SIG-M5 (cell line): ENCODE measurements at places on chromosomes 5 and 9.

- DNase-seq = no peak
Observed at GRCh38 chr5:74853256-74853655, 12.9 kb downstream of the FAM169A start.

GRCh38 chr5:103283120-103283519 lies 24.6 kb downstream of the MACIR start:
- DNase-seq = no peak

GRCh38 chr5:154647761-154648145 lies 107.4 kb upstream of the LARP1 start:
- no peak for DNase-seq

GRCh38 chr5:64836190-64836755 lies 67.5 kb downstream of the CWC27 start:
- no peak for DNase-seq

GRCh38 chr5:83917261-83917908 lies 196.7 kb upstream of the HAPLN1 start:
- DNase-seq = no peak

GRCh38 chr5:171395042-171395441 lies 7.4 kb downstream of the NPM1 start:
- no peak for DNase-seq

DNA sequence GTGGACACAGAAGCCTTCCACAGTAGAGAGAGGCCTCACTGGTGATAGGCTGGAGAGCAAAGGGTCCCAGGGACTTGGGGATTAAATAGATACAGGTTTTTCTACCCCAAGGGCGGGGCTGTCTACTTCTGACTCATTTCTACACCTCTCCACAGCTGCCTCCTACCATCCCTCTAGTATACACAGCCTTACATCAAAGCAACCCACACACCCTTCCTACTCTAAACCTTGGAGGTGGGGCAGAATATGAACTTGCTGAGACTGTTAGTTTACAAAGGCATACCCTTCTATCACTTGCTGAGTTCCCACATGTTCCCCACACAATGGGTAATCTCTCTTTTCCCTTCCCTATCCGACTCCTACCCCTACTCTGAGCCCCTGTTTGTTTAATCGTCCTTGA lies 19.9 kb upstream of the PCA3 start:
- DNase-seq = no peak

DNA sequence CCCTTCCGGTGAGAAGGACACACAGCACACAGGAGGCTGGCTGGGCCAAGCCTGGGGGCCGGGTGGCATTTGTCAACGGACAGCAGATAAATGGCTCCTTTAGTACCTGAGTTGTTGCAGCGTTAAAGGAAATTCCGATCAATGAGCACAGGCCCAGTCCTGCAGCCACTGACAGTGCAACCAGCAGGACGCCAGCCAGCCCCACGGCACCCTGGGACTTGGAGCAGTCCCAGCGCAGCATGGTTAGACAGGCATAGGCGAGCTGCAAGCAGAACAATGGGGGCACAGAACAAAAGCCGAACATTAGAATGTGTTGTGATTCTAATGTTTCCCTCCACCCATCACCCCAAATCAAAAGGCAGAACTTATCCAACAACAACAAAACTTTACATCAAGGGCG lies 39.3 kb downstream of the PTCH1 start:
- no peak for DNase-seq

DNA sequence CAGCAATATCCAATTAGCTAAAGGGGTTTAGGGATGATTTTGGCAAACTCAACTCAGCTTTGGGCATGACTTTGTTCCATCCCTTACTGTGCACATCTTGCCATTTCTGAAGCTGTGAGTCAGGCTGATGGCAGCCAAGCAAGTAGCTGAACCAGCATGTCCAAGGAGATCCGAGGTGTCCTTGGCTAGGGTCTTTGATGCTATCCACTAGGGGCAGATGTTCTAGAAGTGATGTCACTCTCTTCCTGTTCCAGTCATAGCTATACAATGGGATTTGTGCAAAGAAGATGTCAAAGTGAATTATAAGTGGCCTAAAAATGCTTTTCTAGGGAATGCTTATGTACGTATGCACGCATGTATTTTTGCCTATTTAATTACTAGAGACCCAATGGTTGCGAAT lies 160.8 kb upstream of the PAPPA start:
- DNase-seq = no peak

GRCh38 chr5:68325065-68325580 lies 109.6 kb downstream of the PIK3R1 start:
- no peak for DNase-seq

DNA sequence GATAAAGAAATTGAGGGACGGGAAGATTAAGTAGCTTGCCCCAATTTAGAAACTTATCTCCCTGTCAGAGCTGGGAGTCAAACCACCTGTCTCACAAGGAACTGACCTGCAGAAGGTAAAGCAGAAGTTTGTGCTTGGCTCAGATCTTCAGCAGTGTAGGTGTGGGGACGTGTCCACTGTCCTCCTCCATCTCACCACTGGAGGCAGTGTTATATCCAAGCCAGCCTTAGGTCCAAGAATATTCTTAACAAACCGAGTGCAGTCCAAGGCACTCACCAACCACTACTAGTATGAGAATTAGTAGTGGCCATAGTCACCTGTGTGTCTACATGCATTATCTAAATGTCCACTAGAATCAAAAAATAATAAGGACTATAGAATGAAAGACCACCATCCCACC lies 86.3 kb upstream of the IRX1 start:
- no peak for DNase-seq

- DNase-seq = no peak
Observed at GRCh38 chr9:95333426-95333825, 15.9 kb upstream of the FANCC start.

DNA sequence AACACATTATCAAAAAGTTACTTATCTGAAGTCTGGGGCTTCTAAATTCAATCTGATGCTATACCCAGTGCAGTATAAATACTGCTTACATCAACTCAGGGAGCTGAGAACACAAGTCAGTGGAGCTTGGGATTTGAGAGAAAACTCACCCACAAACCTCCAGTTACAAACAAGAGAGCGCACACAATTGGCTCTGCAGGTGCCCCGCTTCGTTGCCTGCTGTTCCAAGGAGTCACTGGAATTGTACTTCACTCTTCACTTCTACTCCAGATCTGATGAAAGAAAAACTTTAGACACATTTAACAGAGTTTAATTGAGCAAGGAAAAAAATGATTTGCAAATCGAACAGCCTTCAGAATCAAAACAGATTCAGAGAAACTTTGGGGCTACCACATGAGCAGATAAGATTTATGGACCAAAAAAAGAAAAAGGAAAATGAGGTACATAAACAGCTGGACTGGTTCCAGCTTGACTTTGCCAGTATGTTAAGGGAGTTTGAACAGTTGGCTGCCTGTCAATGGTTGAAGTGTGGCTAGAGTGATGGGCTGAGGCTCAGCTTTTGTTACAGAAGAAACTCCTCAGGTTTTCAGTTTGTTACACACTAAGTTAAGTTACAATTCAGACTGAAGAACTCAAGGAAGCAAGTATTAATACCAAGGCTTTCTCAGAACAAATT lies 156.6 kb downstream of the AOPEP start:
- no peak for DNase-seq

DNA sequence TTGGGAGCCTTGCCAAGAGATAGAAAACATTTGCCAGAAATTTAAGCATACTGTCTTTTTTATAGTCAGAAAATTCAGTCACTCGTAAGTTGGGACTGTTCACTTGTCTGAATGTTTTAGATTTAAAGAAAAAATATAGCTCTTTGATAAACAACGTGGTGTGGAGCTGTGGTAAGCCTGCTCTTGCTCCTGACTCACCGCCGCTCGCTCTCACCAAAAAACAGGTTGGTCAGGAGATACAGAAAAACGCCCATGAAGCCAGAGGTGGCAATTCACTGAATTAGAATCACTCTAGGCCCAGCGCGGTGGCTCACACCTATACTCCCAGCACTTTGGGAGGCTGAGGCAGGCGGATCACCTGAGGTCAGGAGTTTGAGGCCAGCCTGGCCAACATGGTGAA lies 6.2 kb downstream of the LNPEP start:
- no peak for DNase-seq

- DNase-seq = no peak
Observed at GRCh38 chr5:39639618-39640089, 214.9 kb upstream of the DAB2 start.

DNA sequence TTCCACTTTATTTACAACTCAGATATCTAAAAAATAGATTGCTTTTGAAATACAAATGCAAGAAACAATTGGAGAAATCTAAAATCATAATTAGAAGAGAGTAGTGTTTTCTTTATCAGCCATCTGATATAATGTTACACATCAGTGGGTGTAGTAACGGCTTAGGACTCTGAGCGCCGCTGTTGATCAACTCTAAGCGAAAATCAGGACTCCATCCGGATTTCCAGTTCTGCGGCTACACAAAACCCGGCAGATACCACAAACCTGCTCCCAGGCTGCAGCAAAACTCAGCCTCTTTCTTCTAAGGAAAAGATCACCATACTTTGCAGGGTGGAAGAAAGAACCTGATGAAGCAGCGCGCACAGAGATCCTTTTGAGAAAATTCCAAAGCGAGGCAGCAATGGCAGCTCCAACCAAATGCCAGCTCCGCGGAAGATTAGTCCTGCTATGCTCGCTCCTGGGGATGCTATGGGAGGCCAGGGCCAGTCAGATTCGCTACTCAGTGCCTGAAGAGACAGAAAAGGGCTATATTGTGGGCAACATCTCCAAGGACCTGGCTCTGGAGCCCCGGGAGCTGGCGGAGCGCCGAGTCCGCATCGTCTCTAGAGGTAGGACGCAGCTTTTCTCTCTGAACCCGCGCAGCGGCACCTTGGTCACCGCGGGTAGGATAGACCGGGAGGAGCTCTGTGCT lies at the start of gene PCDHGA9:
Gene PCDHGA9 (plus strand): TSS at position 226 of the 691 bp plus-strand sequence. CDS start 175 bp downstream, at position 401.
- no peak for DNase-seq

DNA sequence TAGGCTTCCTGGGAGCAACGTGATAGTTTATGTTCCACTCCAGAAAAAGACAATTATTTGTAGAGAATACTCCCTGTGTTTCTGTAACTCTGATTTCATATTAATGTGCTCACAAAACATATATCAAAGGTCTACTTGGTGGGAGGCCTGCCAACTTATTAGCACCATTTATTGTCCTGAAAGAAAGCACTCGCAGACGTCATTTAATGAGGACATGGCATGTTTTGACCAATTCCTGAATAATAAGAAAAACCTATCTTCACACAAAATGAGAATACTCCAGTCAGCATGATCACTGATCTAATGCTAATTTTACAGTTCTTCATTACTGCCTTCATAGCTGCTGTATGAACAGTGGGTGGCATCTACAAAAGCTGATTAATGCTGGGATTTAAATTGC lies 46.4 kb upstream of the RASEF start:
- DNase-seq = no peak

- no peak for DNase-seq
Observed at GRCh38 chr5:170843870-170844269, 17.9 kb upstream of the RANBP17 start.

- peak; percentile 83 for DNase-seq
Observed at GRCh38 chr9:32906213-32906612, 95.2 kb downstream of the APTX start.

DNA sequence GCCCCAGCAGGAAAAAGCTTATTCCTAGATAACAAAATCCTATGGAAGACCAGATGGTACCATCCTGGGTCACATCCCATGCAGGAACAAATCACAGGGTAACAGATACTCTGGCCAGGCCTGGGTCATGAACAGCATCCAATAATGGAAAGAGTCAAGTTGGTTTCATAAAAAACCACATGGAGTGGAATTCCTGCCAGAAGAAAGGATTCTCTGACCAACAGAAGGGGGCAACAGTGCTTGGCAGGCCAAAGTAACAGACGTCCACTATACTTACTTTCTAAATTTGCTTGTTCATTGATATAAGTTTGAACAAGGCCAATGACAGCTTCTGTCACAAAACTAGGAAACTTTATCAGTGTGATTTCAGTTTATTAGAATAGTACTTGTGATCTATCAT lies 273.5 kb downstream of the ARRDC3 start:
- no peak for DNase-seq

DNA sequence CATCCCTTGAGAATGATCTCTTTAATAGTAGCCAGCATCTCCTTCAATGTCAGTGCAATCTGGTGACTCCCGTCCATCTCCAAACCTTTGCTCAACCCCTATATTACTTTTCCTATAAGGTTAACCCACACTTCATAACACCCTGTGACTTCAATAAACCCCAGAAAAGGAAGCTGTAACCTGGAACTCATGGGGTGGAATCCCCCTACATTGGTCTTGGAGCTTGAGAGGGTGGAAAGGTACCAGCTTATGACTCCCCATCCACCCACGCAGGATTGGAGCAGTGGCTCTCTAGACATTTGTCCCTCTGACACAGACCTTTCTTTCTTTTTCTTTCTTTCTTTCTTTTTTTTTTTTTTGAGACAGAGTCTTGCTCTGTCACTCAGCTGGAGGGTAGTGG lies 54.7 kb upstream of the ZFR start:
- no peak for DNase-seq

DNA sequence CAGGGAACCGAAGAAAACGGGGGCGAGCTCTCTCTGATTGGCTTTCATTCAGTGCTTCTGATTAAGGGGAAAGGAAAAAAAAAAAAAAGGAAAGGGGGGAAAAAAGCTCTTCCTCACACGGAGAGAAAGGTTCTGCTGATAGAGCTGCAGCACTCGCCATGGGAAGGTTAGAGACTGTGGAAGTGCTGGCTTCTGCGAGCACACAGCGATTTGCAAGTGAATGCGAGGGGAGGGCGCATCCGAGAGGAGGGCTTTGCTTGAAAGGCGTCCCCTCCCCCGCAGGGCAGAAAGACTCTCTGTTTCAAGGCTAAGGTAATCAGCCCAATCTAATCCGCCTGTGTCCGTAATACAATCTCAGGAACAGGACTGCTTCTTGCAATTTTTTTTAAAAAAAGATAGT lies at the start of gene CDH10:
Gene CDH10 (minus strand): TSS at position 218 of the 400 bp plus-strand sequence. CDS start 51,488 bp downstream, outside the sequence.
- DNase-seq = no peak

DNA sequence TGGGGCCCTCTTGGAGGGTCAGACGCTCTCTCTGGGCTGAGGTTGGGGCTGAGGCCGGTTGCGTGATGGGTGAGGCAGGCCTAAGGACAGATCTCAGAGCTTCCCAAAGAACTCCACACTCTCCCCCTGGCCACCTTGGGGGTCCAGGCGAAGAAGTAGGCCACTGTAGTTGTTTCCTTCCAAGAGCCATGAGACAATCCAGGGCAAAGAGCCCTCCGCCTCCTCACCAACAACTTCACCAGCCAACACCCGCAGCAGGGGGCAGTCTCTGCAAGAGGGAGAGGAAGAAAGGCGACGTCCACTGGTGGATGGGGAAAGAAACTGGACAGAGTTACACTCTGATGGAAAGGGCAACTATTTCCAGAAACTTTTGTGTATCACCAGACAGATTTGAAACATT lies 10.7 kb downstream of the SLC35A4 start:
- no peak for DNase-seq
